ENCODE measurements at places on chromosomes 2 and 18. TPM values are rescaled to one million over a fixed set of nuclear protein-coding genes. Genes with fewer than 3 reads are reported as not detected.
A peak's percentile ranks its signal among the peaks of the same experiment; 100 is the strongest.

GRCh38 chr2:11662882-11663281 is 7.1 kb downstream of the NTSR2 start:
- no peak for DNase-seq

The ASPRV1 gene
- total RNA-seq, result 0.84 TPM

- DNase-seq, result peak; percentile 25
Observed at GRCh38 chr2:240627736-240628506, 2.6 kb downstream of the GPR35 start.

GRCh38 chr2:139122711-139123158 is 342.5 kb upstream of the NXPH2 start:
- DNase-seq, result no peak

The KLHL41 gene
- total RNA-seq, result 168 TPM

The TMEM150A gene
- total RNA-seq, result 14.9 TPM

- no peak for DNase-seq
Observed at GRCh38 chr2:166891727-166892126, 3.4 kb downstream of the XIRP2 start.

- DNase-seq, result no peak
Observed at GRCh38 chr2:86370579-86370978, 33.2 kb upstream of the REEP1 start.

DNA sequence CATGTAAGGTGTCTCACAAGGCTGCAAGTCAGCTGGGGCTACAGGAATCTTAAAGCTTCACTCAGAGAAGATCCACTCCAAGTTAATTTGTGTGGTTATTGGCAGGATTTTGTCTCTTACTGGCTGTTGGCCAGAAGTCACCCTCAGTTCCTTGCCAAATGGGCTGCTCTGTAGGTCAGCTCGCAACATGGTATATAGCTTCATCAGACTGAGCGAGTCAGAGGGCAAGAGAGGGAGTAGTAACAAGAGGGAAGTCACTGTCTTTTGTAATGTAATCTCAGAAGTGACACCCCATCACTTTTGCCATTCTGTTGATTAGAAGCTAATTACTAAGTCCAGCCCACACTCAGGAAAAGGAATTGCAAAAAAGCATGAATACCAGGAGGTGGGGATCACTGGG is 119.5 kb downstream of the LRRTM1 start:
- no peak for DNase-seq
